ENCODE measurements at places on chromosomes 12 and 14. TPM values are rescaled to one million over a fixed set of nuclear protein-coding genes. Genes with fewer than 3 reads are reported as not detected.

DNA sequence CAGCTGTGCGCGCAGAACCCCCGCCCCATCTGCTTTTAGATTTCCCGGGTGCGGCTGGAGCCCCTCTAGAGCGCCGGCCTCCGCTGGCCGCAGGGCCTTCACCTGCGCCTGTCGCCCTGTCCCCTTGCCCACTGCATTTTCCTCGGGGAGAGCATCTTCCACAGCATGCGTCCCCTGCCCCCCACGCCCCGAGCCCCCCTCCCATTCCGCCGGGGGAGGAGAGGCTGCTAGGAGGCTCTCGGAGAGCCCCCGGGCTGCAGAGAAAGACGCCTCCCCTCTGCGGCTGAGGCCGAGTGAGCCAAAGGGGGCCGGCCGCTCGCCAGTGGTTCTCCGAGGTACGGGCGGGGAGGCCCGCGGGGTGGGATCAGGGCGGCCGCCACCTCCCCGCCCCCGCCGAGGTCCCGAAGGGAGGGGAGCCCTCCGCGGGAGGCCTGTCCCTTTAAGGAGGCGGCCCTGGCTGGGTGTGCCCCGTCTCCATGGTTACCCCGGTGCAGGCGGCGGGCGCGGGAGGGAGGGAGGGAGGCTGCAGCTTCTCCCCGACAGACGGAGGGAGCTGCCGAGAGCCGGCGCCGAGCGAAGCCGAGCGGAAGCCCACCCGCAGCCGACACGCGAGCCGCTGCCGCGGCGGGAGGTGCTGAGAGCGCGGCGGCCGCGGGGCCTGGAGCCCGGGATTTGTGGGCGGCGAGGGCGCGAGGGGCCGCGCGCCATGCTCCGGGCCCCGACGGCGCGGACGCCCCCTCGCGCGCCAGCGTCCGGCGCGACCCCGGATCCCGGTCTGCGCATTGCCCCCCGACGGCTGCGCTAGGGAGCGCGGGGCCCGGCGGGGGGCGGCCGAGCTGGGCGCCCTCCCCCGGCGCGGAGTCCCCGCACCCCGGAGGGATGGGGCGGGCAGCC, at the start of gene KCNH3:
Gene KCNH3, plus strand, starts transcription at position 521 of the 894 bp plus-strand sequence. CDS start 387 bp downstream, outside the sequence.
- no peak for DNase-seq

DNA sequence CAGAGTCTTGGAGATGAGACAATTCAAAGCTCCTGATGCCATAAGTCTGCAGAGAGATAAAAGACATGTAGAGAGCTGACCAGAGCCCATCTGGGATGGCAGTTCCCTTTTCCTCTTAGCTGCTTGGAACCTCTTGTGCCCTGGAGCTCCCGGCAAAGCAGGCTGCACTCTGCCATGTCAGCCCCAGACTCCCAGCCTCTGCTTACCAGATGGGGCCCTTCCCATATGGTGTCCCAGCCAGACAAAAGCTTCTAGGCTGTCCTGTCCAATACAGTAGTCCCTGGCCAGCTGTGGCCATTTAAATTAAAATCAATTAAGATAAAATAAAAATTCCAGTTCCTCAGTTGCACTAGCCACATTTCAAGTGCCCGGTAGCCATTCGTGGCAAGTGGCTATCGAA, 303.9 kb downstream of the TTC6 start:
- no peak for DNase-seq

- DNase-seq: no peak
These were observed 287 bp upstream of the SLC2A13 start for GRCh38 chr12:40106202-40106533.

DNA sequence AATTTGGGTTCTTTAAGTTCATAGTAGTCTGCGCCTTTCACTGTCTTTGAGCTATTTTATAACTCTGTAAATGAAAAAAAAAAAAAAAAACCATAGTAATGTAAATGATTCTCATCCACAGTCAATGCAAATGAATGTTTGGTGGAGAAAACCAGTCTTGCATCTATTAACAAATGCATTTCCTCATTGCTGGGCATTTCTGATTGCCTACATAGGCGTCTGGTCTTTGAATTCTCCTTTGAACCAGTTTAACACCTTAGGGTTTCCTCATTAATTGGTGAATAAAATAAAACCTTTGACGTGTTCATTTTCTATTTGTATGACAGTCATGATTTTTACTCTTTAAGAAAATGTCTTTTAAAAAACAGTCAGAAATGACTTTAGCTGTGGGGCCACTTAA, 114.8 kb downstream of the C12orf75 start:
- no peak for DNase-seq

- no peak for DNase-seq
These were observed 11.6 kb downstream of the IAPP start for GRCh38 chr12:21384261-21384660.

DNA sequence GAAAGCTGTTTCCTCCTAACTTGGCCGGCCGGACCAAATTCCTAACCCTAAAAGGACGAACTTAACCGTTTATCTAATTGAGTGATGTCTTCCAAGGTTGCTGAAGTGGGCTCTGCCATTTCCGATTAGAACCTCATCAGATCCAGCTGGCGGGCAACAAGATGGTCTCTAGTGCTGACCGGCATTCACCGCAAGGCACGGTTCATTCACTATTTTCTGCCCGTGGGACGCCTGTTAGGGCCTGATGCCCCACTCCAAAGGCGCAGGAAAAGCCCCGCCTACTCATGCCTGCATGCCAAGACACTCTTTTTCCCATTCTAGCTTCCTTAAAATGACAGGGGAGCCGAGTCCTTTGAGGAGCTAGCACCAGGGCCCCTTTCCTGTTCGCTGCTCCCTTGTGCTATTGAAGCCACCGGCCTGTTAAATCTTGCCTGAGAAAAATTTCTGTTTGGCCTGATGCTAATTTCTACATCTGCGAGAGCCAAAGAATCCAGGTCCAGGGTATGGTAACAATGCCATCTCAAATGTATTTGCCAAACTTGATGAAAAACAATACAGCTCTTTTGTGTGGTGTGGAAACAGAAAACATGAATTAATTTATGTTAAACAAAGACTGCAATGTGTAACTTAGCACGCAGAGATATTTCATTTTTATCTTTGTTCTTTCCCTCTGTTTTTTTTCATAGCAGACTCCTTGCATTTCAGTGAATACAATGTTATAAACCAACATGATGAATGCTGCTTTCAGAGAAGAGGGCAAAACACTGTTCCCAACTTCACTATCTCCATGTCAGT, 1071.2 kb upstream of the USP15 start:
- DNase-seq: no peak

GRCh38 chr14:82047777-82048470, 514.3 kb upstream of the SEL1L start:
- DNase-seq: no peak

GRCh38 chr12:130421896-130422295, 84.2 kb downstream of the PIWIL1 start:
- DNase-seq: no peak

GRCh38 chr14:82067221-82067875, 533.7 kb upstream of the SEL1L start:
- no peak for DNase-seq

GRCh38 chr12:123268850-123269249, 2.8 kb downstream of the CDK2AP1 start:
- no peak for DNase-seq

DNA sequence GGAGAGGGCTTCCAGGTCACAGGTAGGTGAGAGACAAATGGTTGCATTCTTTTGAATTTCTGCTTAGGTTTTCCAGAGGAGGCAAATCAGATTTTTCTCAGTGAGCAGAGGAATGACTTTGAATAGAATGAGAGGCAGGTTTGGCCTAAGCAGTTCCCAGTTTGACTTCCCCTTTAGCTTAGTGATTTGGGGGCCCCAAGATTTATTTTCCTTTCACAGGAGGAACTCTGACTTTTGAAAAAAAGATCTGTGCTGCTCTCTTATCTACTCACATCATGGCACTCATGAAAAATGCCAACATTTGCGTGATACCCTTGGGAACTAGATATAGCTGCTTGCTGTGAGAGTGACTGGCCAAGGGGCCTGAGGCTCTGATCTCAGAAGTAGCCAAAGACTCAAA, 58.0 kb upstream of the EVL start:
- DNase-seq: no peak

DNA sequence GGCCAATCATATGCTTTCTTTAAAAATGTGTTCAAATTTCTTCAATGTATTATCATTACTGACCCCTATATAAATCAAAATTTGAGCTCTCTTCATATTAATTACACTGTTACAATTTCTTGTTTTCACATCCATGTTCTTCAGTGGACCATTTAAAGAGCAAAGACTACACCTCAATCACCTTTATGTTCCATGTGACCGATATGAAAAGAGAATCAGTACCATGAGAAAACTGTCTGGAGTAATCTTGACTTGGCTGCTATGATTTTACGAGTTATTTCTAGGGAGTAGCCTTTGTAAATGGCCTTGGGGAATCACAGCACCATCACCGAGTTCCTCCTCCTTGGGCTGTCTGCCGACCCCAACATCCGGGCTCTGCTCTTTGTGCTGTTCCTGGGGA, at the start of gene OR8S1:
Gene OR8S1, plus strand, starts transcription at position 301 of the 400 bp plus-strand sequence. Its CDS starts 0 bp downstream, at position 301.
- DNase-seq: no peak

GRCh38 chr14:101001311-101002069, 98.0 kb upstream of the RTL1 start:
- DNase-seq: no peak

GRCh38 chr14:60632777-60633176, 16.5 kb downstream of the SIX1 start:
- DNase-seq: no peak

GRCh38 chr12:111775205-111776193, 8.8 kb downstream of the ALDH2 start:
- DNase-seq: peak; percentile 82

DNA sequence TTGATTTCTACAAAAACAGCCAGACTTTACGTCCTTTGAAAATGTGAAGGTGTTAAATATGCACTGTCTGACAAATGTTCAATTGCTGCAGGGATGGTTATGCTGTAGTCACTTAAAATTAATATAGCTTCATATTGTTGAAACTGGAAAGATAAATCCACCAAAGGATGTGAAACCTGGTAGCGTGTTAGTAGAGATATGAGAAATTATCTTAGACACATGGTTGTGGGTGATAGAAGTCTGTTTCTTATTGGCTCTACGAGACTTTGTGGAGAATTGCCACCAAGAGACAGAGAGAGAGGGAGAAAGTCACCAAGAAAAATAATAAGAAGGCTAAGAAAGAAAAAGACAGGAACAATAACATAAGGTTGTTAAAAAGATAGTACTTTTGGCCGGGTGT, 2.6 kb upstream of the CAPRIN2 start:
- no peak for DNase-seq

DNA sequence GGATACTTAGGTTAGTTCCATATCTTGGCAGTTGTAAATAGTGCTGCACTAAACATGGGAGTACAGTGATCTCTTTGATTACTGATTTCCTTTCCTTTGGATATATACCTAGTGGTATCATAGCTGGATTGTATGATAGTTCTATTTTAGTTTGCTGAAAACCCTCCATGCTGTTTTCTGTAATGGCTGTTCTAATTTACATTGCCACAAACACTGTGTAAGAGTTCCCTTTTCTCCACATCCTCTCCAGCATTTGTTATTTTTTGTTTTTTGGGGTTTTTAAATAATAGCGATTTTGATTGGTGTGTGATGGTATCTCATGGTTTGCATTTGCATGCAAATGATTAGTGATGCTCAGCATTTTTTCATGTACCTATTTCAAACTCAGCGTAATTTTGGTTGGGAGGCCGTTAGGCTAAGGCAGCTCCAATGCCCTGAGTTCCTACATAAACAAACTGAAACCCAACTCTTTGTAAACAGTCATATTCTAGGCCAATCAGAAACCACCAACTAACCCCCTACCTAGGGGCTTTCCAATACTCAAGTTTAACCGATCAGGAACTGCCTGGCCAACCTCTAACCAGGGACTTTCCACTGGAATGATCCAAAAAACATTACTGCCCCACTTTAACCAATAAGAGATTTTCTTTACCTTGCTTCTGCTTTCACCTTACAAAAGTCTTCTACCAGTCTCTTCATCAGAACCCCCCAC, 171.6 kb downstream of the FBXL14 start:
- no peak for DNase-seq

- no peak for DNase-seq
These were observed 10.3 kb upstream of the LRRC23 start for GRCh38 chr12:6894321-6894720.

DNA sequence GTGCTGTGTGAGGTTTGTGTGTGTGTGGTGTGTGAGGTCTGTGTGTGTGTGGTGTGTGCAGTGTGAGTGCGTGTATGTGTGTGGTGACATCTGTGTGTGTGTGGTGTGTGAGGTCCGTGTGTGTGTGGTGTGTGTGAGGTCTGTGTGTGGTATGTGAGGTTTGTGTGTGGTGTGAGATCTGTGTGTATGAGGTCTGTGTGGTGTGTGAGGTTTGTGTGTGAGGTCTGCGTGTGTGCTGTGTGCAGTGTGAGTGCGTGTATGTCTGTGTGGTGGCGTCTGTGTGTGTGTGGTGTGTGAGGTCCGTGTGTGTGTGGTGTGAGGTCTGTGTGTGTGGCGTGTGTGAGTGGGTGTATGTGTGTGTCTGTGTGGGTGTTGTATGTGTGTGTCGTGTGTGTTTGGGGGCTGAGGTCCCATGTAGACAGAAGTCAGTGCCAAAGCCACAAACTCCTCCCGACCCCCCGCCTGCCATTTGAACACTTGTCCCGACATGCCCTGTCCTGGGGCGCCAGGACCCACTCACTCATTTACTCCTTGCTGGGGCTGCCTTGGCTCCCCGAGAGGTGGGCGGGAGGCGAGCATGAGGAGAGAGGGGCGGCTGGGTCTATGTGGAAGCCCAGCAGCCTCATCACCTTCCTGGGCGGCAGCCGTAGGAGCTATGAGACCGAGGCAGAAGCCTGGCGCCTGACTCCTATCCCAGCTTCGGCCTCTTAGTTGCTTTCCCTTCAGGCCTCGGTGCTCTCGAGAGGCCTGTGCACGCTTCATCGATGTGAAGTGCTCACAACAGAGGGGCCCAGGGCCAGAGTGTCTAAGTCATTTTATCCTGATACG, 20.5 kb downstream of the RILPL1 start:
- no peak for DNase-seq

GRCh38 chr12:65055859-65056258, 65.2 kb downstream of the WIF1 start:
- no peak for DNase-seq

GRCh38 chr14:89851106-89851505, 103.4 kb downstream of the EFCAB11 start:
- DNase-seq: no peak

The KLRD1 gene
- 0.47 TPM for polyA plus RNA-seq

The HCAR1 gene
- 2.4 TPM for polyA plus RNA-seq

The KRT75 gene
- polyA plus RNA-seq: not detected

The EML1 gene
- 37.6 TPM for polyA plus RNA-seq

The SLC2A3 gene
- 17.8 TPM for polyA plus RNA-seq

The LHX5 gene
- not detected for polyA plus RNA-seq

The GALNT8 gene
- 3.1 TPM for polyA plus RNA-seq
